Effector memory CD8-positive, alpha-beta T cell (primary cell): ENCODE measurements at places on chromosomes 1 and 21.

DNA sequence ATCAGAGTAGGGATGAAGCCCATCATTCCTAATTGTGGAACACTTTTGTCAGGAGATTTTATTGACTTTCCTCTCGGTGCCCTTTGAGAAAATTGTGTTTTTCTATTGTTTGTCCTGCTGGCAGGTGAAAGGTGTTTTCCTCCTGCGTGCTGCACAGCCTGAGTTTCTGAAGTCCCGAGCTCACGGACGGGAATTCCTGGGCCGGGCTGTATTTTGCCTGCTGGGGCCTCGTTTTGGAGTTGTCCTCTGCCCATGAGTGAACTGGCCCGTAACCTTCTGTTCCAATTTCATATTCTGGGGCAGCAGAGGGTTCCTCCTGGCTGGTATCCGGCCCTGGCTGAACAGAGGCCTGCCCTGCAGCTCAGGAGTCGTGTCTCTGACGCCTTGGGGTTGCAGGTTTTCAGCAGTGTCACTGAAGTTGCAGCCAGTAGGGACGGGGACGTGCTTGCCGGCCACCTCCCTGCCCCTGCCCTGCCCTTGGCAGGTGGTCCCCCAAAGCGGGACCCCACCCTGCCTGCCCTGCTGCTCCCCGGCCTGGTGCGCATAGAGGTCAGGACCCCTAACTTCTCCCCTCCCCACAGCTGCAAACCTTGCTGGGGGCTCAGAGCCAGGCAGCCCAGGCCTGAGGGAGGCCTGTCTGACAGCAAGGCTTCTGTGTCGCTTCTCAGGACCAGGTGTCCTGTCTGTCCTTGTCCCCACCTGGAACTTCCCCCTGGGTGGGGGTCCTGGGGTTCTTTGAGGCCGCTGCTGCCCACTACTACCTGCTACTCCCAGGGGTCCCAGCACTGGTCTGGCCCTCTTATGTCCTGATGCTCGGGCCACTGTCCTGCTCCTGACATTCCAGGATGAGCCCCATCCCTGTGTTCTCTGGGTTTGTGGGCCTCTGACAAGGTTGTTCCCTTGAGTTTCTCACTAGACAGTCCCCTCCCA lies 49.0 kb downstream of the SLX9 start:
- DNase-seq: no peak

DNA sequence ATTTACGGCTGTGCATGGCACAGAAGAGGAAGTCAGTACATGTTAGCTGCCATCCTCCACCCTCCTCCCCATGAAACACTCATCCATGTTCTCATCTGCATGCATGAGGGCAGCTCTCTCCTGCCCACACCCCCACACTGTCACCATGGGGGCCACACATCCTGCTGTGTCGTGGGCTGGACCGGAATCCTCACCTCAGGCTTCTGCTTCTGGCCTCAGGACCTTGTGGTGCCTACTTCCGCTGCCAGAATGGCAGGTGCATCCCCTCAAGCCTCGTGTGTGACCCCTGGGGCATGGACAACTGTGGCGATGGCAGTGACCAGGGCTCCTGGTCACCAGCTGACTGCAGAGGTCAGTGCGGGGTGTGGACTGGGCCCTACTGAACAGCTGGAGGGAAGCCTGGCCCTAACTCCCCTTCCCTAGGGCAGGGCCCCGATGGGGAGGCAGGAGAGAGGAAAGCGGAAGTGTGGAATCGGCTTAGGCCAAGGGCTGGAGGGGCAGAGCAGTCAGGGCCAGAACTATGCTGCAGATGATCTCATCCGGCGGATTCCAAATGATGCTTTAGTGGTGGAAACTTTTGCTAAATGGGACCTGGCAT lies 3.8 kb downstream of the LDLRAD2 start:
- DNase-seq: no peak

- no peak for DNase-seq
Measured at GRCh38 chr1:226638608-226639007, 90.0 kb downstream of the STUM start.

GRCh38 chr1:164771041-164771618 lies 212.1 kb downstream of the PBX1 start:
- DNase-seq: no peak

GRCh38 chr1:115650961-115651360 lies 9.2 kb downstream of the VANGL1 start:
- DNase-seq: no peak

DNA sequence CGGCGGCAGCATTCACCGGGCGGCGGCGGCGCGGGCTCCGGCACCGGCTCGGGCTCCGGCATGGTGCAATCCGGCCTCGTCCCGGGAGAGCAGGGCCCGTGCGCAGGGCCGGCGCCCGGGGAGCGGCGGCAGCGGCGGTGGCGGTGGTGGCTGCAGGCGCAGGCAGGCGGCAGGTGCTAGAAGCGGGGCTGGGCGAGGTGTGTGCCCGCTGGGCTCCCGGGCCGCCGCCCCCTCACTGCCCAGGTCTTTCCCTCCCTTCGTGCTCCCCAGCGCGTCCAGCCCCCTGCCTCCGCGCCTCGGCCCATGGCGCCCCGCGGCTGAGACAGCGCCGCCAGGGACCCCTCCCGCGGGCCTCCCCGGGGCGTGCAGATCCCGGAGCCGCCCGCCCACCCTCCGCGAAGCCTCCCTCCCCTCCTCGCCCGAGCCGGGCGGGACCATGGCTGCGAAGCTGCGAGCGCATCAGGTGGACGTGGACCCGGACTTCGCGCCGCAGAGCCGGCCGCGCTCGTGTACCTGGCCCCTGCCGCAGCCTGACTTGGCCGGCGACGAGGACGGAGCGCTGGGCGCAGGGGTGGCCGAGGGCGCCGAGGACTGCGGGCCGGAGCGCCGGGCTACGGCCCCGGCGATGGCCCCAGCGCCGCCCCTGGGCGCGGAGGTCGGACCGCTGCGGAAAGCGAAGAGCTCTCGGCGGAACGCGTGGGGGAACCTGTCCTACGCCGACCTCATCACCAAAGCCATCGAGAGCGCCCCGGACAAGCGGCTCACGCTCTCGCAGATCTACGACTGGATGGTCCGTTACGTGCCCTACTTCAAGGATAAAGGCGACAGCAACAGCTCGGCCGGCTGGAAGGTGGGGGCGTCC lies 492 bp downstream of the FOXO6 start:
- DNase-seq: no peak

DNA sequence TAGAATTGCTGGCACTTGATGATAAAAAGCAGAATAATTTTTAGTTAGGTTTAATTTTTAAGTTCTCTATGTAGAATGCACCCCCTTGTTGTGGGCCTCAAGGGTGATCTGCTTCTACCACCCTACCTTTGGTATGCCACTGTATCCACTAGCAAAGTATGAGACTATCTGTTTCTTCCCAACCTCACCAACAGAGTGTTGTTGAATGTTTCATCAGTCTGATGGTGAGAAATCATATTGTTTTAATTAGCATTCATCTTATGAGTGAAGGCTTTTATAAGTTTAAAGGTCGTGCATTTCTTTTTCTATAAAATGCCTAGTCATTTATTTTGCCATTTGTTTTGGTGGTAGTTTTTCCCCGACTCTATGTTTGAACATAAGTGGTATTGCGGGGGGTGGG lies 141.0 kb downstream of the MAGI3 start:
- no peak for DNase-seq

DNA sequence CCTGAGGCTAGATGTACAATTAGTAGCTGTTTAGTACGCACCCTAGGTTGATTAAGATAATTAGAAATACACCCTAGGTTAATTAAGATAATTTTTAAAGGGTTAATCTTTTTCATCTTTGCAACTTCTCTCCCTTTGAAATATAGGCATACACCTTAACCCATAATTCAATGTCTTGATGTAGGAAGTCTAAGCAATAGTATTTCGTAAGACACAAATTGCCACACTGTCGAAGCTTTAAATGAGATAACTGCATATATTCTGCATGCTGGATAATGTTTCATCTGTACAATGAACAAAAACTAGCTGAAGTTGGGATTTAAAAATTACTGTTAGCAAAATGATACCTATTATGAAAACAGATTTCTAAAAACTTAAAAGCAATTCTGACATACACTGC lies 122.9 kb downstream of the EVI5 start:
- no peak for DNase-seq

DNA sequence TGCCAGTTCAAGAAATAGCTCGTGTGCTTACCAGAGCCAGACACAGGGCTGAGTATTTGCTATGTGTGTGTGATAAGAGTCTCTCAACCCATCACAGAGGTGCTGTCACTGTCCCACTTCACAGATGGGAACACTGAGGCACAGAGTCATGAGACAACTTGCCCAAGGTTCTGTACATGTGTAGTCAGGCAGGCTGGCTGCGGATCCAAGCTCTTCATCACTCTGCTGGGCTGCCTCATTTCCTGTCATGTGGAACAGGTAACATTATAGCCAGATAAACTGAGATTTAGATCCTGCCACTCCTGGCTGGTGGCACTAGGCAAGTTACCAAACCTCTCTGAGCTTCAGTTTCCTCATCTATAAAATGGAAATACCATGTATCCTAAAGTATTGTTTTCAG lies 77.8 kb downstream of the ITPKB start:
- no peak for DNase-seq

GRCh38 chr1:180053594-180054567 lies 99.3 kb downstream of the CEP350 start:
- no peak for DNase-seq
